ENCODE measurements at places on chromosomes 7 and 10. TPM values are rescaled to one million over a fixed set of nuclear protein-coding genes. Genes with fewer than 3 reads are reported as not detected.
A peak's percentile ranks its signal among the peaks of the same experiment; 100 is the strongest.

The MINDY4 gene
- not detected for total RNA-seq

GRCh38 chr10:130362308-130362761, 226.1 kb downstream of the GLRX3 start:
- no peaks in the 10 kb centered on the region for H3K27me3 ChIP-seq
- no peak overlapping the region for H3K4me3 ChIP-seq
- no peaks in the 10 kb centered on the region for H3K4me1 ChIP-seq
- no peaks in the 10 kb centered on the region for H3K36me3 ChIP-seq

The SLC4A2 gene
- 296 TPM for total RNA-seq

The JAKMIP3 gene
- not detected for total RNA-seq

The SYNPO2L gene
- not detected for total RNA-seq

DNA sequence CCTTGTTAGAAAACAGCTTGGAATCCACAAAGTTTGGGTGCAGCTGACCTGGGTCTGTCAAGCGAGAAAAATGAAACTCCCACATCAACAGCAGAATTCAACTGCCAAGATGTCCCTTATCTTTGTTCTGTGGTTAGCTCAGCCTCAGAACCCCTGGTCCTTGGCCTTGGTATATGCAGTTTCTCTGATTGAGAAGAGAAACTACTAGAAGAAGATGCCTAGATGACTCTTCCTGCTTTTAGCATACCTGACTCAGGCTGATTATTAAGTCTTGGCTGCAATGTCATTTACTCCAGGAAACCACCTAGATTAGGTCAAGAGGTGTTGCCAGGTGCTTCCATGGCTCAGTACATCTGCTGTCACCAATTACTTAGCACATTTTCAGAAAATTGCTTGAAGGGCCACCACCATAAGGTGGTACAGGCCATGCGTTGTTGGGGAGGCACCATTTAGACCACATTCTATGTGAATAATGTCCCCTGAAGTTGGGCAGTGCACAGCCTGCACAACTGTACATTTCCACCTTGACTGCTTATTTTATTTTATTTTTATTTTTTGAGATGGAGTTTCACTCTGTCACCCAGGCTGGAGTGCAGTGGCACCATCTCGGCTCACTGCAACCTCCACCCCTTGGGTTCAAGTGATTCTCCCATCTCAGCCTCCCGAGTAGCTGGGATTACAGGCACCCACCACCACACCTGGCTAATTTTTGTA, 59.4 kb upstream of the ZNF438 start:
- H3K36me3 ChIP-seq, result no peaks in the 10 kb centered on the region
- H3K4me1 ChIP-seq, result no peaks in the 10 kb centered on the region
- no peaks in the 10 kb centered on the region for H3K27me3 ChIP-seq
- H3K27ac ChIP-seq, result no peak overlapping the region
- no peak for DNase-seq
- no peak overlapping the region for H3K4me3 ChIP-seq

DNA sequence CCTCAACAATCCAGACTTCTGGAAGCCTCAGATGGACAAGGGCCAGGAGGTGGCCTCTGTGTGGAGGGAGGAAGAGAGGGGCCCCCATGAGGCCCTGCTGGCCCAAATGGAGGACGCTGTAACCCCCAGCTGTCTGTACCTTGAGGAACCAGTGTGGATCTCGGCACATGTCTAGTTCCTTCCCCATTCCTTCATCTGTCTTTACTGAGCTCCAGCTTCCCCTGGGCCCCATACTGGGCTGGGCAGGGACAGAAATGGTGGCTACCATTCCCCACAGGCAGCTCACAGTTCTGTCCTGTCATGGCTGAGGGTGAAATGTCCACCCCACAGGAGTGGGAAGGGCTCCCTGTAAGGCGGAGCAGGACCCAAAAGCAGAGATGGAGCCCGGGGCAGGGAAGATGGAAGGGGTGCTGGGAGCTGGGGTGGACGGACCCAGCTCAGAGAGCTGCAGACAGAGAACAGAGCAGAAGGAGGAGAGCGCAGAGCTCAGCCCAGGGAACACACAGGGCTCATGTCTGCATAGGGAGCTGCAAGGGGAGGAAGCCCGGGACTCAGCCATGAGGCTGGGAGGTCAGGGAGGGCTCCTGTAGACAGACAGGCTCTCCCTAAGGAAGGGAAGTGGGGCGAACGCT, 22.8 kb downstream of the ANTXRL start:
- H3K27me3 ChIP-seq, result no peaks in the 10 kb centered on the region
- DNase-seq, result no peak
- H3K4me1 ChIP-seq, result no peaks in the 10 kb centered on the region
- no peak overlapping the region for H3K27ac ChIP-seq

DNA sequence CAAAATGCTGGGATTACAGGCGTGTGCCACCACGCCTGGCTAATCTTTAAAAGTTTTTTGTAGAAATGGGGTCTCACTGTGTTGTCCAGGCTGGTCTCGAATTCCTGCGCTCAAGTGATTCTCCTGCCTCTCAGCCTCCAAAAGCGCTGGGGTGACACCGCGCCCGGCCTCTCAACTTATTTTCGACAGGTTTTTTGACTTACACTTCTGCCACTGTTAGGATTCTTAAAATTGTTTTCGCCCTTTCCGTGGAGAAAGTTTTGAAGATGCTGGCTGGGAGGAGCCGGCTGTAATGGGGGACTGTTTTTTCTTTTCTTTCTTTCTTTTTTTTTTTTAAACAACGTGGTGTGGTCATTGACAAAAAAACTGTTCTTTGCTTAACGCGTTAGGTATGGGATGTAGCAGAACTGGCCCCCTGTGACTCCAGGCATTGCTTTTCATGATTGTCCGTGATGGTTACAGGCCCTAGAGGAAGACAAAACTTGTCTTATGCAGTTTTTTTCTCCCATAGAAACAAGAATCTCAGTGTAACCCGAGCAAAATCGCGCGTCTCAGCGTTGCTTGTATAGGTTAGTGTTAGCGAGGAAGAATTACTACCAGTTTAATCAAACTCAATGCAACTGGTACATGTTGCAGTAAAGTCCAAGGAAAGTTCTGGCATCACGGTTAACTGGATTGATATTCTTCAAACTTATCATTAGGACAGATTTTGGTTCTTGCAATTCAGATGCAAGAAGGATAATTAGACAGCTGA, 72.2 kb downstream of the DAGLB start:
- H3K27ac ChIP-seq, result peak overlapping the region; percentile 88
- no peak for DNase-seq
- H3K4me3 ChIP-seq, result peak overlapping the region; percentile 64
- H3K4me1 ChIP-seq, result peaks cover 31% of the 10 kb centered on the region

DNA sequence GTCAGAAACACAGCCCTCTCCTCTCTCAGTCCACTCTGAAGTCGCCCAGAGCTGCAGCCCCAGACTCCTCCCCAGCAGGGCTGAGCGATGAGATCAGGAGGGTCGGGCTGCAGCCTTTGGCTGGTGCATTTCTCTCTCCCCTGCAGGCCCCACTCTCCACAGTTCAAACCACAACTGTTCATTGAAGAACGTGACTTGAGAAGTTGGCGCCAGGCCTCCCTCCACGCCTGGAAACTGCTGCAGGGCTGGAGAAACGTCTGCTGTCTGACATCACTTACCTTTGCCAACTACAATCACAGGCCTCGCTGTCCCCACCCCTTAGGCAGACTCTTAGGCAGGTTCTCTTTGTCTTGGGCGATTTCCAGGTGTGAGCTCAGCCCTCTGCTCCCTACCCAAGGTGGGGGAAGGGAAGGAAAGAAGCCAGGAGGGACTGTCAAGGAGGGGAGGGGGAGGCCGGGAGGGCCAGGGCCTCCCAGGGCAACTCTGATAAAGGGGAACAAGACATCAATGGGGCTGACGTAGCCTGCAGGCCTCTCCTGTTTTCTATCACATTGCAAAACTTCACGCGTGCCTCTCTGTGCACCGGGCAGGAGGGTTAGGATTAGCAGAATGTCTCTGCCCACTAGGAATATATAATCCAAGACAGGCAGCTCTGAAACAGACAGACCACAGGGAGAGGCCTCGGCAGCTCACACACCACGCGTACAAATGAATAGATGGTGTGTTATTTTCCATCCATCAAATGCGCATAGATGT, 32.7 kb downstream of the CALML5 start:
- peaks cover 44% of the 10 kb centered on the region for H3K4me1 ChIP-seq
- no peaks in the 10 kb centered on the region for H3K36me3 ChIP-seq
- peak overlapping the region; percentile 84 for H3K27ac ChIP-seq
- peak; percentile 87 for DNase-seq

- H3K4me3 ChIP-seq, result peak overlapping the region; percentile 60
- peaks cover 10% of the 10 kb centered on the region for H3K27me3 ChIP-seq
- no peak for DNase-seq
- peaks cover 4% of the 10 kb centered on the region for H3K36me3 ChIP-seq
- H3K27ac ChIP-seq, result no peak overlapping the region
Measured at GRCh38 chr7:99579281-99579955, 18.6 kb upstream of the TMEM225B start.

Data from stomach (tissue), 19 donors.